ENCODE measurements at places on chromosomes 4 and X. TPM values are rescaled to one million over a fixed set of nuclear protein-coding genes. Genes with fewer than 3 reads are reported as not detected.

DMRTC1 gene
- not detected for total RNA-seq

CSAG1 gene
- not detected for total RNA-seq

SULT1B1 gene
- under 0.01 TPM for total RNA-seq

GAGE12E gene
- not detected for total RNA-seq

PAGE2 gene
- total RNA-seq: not detected

SPATA18 gene
- total RNA-seq: 32.0 TPM

MAGEA8 gene
- not detected for total RNA-seq

XAGE1A gene
- not detected for total RNA-seq
